Globus pallidus (tissue), 1 donor: ENCODE measurements at places on chromosomes 1 and 21.

- DNase-seq: no peak
These were observed 116.8 kb downstream of the KCNH1 start for GRCh38 chr1:211017075-211017718.

DNA sequence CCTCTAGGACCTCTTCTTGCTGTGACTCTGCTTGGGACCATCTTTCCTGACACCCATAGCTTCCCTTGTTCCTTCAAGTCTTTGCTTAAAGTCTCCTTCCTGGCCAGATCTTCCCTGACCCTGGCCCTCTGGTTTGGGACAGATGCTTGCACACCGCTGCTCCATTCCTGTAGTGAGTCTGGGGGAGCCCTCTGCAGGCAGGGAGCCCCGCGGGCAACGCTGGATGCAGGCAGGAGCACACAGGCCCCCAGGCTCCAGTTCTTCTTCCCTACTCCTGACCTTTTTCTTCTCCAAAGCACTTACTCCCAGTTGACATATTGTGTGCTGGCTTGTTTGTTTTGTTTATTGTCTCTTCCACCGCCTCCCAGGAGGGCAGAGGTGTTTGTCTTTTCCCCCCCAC lies 413.4 kb downstream of the CAMTA1 start:
- no peak for DNase-seq

- DNase-seq: no peak
These were observed 22.1 kb downstream of the GRHL3 start for GRCh38 chr1:24341260-24341659.

GRCh38 chr1:26994020-26994786 lies 711 bp downstream of the TRNP1 start:
- DNase-seq: no peak

- DNase-seq: no peak
These were observed 485.0 kb downstream of the DISC1 start for GRCh38 chr1:232111611-232112010.

- no peak for DNase-seq
These were observed 6.8 kb upstream of the PPP1R15B start for GRCh38 chr1:204418174-204419063.

GRCh38 chr1:169491845-169492281 lies 6.1 kb upstream of the SLC19A2 start:
- DNase-seq: no peak

DNA sequence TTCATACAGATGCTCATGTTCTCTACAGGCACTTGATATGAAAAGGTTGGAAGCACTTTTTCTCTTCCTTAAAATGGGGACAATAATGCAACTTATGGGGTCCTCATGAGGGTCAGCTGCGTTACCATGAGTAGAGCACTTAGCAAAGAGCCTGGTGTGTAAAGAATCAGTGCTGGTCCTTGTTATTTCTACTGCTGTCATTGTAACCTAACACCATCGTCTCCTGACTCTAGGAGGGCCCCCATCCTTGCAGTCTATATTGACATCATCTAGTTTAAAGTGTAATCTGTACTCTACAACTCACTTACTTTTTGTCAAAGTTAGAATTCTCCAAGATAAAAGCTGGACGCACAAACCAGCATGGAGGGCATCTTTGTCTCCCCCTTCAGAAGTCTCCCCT lies 2.4 kb downstream of the CAPN9 start:
- DNase-seq: no peak

DNA sequence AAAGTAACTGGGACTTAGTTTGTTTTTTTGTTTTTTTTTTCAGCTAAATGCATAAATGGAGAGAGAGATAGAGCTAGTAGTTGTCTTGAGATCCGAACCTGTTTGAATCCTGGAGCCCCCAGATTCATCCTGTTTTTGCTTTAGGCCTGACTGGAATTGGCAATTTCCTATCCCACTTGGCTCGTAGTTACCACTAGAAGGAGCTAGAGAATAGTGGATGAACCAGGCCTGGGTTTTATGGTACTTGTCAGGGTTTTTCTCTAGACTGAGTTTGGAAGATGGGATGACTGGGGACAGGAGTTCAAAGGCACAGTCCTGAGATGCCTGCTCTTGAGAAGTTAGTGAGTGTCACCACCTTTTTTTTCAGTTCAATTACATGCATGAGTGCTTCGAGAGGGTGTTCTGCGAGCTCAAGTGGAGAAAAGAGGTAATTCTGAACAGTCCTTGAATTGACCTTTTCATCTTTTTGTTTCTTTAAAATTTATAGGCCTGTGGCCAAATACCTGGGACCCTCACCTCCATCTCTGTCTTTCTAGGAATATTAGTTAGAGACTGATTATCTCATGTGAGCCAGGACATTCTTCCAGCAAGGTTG lies 23.4 kb downstream of the CELF3 start:
- DNase-seq: peak; percentile 47

- peak; percentile 23 for DNase-seq
These were observed 3.1 kb downstream of the ACTA1 start for GRCh38 chr1:229430761-229431283.

- peak; percentile 16 for DNase-seq
These were observed at the start of gene MYOM3 for GRCh38 chr1:24111996-24112779. MYOM3 (minus strand) TSS chr1:24112135; CDS start chr1:24108636, 3,499 bp downstream.

GRCh38 chr1:187744665-187745064 lies 915.9 kb downstream of the PLA2G4A start:
- DNase-seq: no peak

DNA sequence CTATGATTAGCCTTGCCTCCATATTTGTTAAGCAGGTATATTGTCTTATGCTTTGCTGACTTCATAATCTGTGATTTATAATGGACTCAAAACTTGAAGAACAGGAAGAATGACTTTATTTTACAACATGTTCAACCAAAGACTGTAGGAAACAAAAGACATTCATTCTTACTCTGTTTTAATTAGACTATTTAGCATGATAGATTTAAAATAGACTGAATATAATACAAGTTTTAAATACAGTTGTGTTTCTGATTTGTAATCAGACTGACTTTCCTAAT lies 63.1 kb downstream of the CDC14A start:
- no peak for DNase-seq

DNA sequence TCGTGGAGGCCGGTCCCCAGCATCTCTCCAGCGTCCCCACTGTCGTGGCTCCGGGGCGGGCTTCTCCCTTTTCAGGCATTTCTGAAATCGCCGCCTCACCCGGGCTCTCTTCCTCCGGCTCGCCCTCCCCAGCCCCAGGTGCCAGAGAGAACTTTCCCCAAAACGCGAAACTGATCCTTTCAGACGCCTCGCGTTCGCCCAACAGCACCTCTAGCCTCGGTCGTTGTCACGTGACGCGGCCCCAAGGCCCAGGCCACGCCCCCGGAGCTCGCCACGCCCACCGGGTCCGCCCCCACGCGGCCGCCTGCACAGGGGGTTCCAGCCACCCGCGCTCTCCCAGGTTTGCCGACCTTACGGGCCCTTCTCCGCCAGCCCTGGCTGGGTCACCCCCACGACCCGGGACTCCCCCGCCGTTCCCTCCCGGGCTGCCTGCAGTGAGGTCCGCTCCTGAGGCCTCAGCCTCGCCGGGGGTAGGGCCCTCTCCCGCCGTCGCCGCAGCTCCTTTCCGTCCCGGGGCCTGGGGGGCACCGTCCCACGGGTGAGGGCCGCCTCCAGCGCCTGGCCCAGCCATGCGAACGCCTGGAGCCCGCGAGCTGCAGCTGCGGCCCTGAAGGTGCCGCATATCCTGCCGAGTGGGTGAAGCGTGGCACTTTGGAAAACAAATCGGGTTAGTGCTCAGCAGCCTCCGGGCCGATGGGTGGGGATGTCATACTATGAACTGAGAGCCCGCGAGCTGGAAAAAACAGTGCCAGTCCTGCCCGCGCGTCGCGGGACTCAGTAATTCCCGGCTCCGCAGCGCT lies 21.0 kb downstream of the H3-3A start:
- DNase-seq: peak; percentile 85

DNA sequence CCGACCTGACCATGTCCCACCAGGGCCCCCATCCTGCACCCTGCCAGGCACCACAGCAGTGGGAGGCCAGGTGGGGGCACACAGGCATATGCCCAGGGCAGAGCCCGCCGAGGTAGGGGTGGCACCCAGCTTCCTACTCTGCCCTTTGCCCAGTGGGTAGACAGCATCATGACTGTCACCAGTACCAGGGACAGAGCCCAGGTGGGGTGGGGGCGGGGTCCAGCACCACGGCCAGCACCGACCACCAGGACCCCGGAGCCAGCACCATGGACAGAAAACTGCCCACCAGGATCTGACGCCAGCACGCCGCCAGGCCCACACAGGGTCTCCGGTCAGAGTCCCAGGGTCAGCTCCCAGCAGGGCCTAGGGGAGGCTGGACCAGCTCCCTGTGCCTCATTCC lies 3.8 kb downstream of the TAS1R3 start:
- no peak for DNase-seq

DNA sequence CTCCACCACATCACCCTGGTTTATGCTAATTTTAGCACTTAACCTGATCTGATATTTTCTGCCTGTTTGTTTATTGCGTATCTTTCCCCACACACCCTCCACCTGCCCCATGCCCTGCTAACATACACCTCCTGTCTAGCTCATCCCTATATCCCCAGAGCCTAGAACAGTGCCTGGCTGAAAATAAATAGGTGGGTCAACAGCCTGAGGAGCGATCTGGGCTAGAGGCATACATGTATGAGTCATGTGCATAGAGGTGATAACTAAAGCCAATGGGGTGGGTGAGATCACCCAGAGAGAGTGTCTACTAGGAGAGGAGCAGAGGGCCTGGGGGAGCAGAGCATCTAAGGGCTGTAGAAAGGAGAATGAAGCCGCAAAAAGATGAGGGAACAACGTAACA lies 2.7 kb downstream of the HTR1D start:
- no peak for DNase-seq

DNA sequence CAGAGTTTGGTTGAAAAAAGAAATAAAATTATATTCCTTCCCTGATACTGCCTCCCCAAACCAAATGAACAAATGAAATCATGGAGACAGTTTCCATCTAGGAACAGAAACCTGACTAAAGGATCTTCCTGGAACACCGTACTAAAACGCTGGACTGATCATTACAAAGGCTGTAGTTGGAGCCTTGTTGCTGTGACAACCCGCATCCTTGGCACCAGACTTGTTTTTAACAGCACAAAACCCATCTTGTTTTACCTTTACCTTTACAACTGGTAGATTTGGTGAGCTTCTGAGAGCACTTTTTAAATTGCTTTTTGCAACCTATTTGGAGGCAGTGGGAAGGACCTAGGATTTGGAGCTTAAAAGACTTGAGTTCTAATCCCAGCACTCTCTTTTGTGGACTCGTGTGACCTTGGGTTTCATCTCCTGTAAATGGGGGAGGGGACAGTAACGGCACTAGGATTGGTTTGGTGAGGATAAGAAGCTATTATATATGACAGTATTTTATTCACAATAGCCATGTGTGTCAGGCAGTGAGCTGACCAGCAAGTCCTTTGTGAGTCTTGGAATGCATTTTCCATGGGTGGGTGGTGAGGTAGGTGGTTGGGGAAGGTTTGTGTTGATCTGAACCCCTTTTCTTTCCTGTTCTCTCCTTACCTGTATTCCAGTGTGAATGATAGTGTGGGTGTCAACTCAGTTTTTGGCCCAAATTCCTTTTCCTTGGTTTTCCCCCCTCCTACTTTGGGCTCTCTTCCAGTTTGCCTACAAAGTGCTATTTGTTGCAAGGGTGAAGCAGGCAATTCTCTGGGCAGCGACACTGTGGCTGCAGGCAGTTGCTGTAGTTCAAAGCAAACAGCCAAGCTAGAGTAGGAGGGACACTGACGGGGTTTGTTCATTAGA lies 12.6 kb downstream of the LRRC8D start:
- peak; percentile 95 for DNase-seq

- peak; percentile 77 for DNase-seq
These were observed 27.6 kb downstream of the NIPAL3 start for GRCh38 chr1:24443241-24443656.

DNA sequence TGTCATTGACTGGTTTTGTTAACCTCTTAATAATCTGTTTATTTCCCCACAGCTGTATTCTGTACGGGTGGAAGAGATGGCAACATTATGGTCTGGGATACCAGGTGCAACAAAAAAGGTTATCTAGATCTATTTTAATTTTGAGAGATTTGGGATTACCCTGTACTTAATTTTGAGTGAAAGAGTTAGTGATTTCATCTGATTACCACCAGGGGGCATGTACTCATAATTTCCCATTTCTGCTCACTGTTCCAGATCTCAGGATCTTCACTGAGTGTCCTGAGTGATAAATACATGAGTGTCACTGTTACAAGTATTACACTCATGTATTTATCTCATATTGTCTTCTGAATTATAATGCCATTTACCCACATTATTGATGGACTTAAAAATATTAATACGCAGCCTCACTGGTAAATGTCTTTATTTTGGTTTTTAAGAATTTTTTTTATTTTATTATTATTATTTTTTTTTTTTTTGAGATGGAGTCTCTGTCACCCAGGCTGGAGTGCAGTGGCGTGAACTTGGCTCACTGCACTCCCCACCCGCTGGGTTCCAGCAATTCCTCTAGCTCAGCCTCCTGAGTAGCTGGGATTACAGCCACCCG lies 27.4 kb downstream of the DTL start:
- peak; percentile 37 for DNase-seq

- peak; percentile 83 for DNase-seq
These were observed 2.9 kb downstream of the CASQ1 start for GRCh38 chr1:160193091-160193819.

GRCh38 chr1:31084782-31085569 lies 19.5 kb upstream of the PUM1 start:
- no peak for DNase-seq

GRCh38 chr1:87684194-87684593 lies 355.5 kb downstream of the LMO4 start:
- DNase-seq: peak; percentile 5

- no peak for DNase-seq
These were observed 38.7 kb downstream of the SLC9A1 start for GRCh38 chr1:27116232-27116631.

DNA sequence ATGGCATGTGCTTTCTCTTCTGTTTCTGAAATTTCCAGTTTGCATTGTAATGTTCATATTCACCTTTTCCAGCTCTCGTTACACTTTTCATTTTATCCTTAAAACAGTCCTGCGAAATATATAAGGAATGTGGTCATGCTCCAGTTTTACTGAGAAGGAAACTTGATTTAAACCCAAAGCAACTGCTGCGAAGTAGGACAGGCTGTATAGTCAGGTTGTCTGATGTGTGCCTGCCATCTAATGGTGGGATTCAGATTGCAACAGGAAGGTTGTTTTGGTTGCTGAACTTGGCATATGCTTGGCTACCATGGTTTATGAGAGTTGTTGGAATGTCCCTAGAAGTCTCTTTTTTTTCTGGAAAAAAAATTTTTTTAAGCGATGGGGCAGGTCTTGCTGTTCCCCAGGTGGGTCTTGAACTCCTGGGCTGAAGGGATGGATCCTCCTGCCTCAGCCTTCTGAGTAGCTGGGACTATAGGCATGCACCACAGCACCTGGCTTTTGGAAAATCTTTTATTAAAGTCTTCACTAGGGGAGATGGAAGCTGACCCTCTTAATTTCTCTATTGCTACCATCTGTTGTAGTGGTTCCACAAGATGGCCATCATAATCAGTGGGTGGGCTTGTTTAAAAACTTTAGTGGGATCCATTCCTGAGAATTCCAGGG lies 86.9 kb downstream of the UCK2 start:
- DNase-seq: peak; percentile 77

DNA sequence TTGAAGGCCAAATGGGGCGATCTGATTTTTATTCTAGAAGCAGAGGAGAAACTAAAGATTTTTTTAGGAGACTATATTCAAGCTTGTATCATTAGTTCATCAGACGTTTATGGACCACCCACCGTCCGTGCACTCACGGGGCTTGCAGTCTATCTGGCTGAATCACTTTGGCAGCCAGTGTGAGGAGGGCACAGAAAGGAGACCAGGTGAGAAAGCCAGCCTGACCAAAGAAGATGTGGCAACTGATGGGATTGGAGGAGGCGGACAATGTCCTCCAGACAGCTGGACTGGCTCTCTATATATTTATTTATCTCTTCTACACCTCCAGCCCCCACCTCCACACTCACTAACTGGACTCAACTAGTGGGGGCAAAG lies 822 bp upstream of the ELOVL1 start:
- no peak for DNase-seq

GRCh38 chr1:211653293-211653692 lies 22.1 kb downstream of the NEK2 start:
- DNase-seq: no peak
